ENCODE measurements at places on chromosomes 2 and 18. TPM values are rescaled to one million over a fixed set of nuclear protein-coding genes. Genes with fewer than 3 reads are reported as not detected.

Gene TAF4B
- total RNA-seq, result 17.8 TPM

Gene LAMA3
- total RNA-seq, result not detected

Gene RFX8
- 0.49 TPM for total RNA-seq

Gene LRP1B
- not detected for total RNA-seq

Gene IGFBP5
- not detected for total RNA-seq

Gene CCDC85A
- total RNA-seq, result not detected

Gene TUBA3E
- total RNA-seq, result not detected

Gene GAL3ST2
- 1.2 TPM for total RNA-seq

Gene AOX1
- total RNA-seq, result not detected

Gene EFHD1
- 0.31 TPM for total RNA-seq

Gene MATN3
- total RNA-seq, result not detected

Gene EDAR
- 0.56 TPM for total RNA-seq

Gene GTF2A1L
- not detected for total RNA-seq

Gene RUFY4
- total RNA-seq, result 1.8 TPM

Gene ANKAR
- 3.4 TPM for total RNA-seq

Gene ASAP2
- 0.83 TPM for total RNA-seq

Gene RBBP8
- total RNA-seq, result 97.8 TPM

Gene NEU2
- total RNA-seq, result not detected

Gene PLCD4
- 0.52 TPM for total RNA-seq

Gene NXPH2
- total RNA-seq, result not detected

Gene SLC30A3
- 1.4 TPM for total RNA-seq

Gene RGPD3
- 0.21 TPM for total RNA-seq

Gene FAM168B
- total RNA-seq, result 82.3 TPM

Gene UGT1A6
- not detected for total RNA-seq

Gene TXNDC2
- not detected for total RNA-seq

Gene MAL
- 167 TPM for total RNA-seq

Gene RNF152
- 0.92 TPM for total RNA-seq

Gene CLEC4F
- not detected for total RNA-seq

Gene MRPL44
- 37.3 TPM for total RNA-seq

Gene IL36G
- not detected for total RNA-seq

Gene CYP26B1
- total RNA-seq, result not detected

Gene HTR2B
- not detected for total RNA-seq

Gene REG3A
- not detected for total RNA-seq

Gene ALK
- total RNA-seq, result not detected

Gene TTN
- 2.8 TPM for total RNA-seq

Gene INHA
- not detected for total RNA-seq

Gene PDCL3
- total RNA-seq, result 44.3 TPM

Gene GALR1
- total RNA-seq, result not detected

Gene EPG5
- total RNA-seq, result 15.5 TPM

Gene DNER
- total RNA-seq, result not detected

Gene ST6GAL2
- not detected for total RNA-seq

Gene SLC4A5
- total RNA-seq, result 0.93 TPM

Gene PLGLB1
- 0.85 TPM for total RNA-seq

Gene IL1B
- total RNA-seq, result 0.33 TPM

Gene MROH2A
- not detected for total RNA-seq

Gene DNAJC27
- total RNA-seq, result 6.9 TPM

Gene SIGLEC15
- not detected for total RNA-seq

Gene XIRP2
- not detected for total RNA-seq

Gene FAP
- total RNA-seq, result not detected

Gene TMX3
- 67.1 TPM for total RNA-seq

Gene CCDC150
- 18.2 TPM for total RNA-seq

Gene SP140
- 241 TPM for total RNA-seq

Gene BCL2
- 81.3 TPM for total RNA-seq

Gene CRYGD
- not detected for total RNA-seq
